Posterior vena cava (tissue), 2 donors: ENCODE measurements at places on chromosomes 4 and X. TPM values are rescaled to one million over a fixed set of nuclear protein-coding genes. Genes with fewer than 3 reads are reported as not detected.

SLC4A4 gene
- total RNA-seq: 3.6 TPM

PCSK1N gene
- 2.4 TPM for total RNA-seq

SERPINA7 gene
- not detected for total RNA-seq

TCP11X2 gene
- total RNA-seq: not detected

ALB gene
- 0.43 TPM for total RNA-seq

GASK1B gene
- 82.2 TPM for total RNA-seq

SPANXN1 gene
- total RNA-seq: not detected
